ENCODE measurements at places on chromosomes 16 and 17.

DNA sequence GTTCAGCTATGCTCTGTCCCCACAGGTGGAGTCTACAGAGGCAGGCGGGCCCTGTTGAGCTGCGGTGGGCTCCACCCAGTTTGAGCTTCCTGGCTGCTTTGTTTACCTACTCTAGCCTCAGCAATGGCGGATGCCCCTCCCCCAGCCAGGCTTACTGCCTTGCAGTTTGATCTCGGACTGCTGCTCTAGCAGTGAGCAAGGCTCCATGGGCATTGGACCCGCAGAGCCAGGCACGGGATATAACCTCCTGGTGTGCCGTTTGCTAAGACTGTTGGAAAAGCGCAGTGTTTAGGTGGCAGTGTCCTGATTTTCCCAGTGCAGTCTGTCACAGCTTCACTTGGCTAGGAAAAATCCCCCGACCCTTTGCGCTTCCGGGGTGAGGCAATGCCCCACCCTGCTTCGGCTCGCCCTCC, 89.1 kb downstream of the BCAS3 start:
- no peak for DNase-seq

- no peak for DNase-seq
These were observed 23.0 kb downstream of the TSPOAP1 start for GRCh38 chr17:58305626-58306025.

- DNase-seq: no peak
These were observed 1.3 kb downstream of the IGFALS start for GRCh38 chr16:1791943-1792812.

DNA sequence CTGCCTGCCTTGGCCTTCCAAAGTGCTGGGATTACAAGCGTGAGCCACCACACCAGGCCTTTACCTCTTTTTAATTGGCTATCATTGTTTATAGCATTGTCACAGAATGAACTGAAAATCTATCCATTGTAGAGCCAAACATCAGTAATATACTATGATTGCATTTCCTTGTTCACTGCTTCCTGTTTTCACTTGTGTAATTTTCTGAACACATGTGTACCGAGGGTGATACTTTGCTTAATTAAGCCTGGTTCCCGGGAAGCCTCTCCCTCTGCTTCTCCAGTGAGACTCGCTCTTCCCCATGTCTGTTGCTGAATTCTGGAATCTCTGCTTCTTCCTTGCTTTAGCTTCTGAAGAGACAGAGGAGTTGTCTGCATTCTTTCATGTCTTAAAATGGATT, 33.1 kb downstream of the POLR3E start:
- DNase-seq: no peak

DNA sequence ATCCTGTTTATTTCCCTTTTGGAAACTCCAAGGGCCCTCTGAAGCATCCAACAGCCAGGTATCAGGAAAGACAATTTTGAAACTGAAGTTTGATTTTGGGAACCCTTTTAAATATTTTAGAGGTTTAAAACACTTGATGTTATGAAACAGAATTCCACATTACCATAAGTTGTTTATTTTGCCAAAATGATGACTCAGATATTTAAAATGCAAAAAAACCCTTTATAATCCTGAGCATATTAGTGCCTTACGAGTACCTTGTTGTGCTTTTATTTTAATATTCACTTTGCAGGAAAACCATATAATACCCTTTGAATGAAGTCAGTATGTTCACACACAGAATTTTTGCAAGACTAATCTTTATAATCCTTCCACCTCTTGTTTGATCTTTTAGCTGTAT, 765.1 kb upstream of the CA10 start:
- DNase-seq: no peak

GRCh38 chr16:81482329-81483063, 37.9 kb downstream of the CMIP start:
- DNase-seq: no peak

DNA sequence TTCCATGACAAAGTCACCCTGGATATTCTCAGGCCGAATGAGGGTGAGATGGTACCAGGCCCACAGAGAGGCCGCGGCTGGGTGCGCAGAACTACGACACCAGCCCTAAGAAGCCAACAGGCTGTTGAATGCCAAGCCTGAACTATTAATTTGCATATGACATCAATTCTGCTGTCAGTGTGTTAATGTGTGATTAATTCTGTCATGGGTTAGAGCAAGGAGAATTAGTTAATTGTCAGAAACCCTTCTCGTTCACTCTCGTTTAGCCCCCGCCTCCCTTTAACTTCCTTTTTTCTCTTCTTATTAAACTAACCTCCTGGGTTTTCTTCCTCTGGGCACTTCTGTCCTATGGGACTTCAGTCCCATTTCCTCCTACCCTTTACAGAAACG, 123.4 kb downstream of the ZFHX3 start:
- DNase-seq: no peak

DNA sequence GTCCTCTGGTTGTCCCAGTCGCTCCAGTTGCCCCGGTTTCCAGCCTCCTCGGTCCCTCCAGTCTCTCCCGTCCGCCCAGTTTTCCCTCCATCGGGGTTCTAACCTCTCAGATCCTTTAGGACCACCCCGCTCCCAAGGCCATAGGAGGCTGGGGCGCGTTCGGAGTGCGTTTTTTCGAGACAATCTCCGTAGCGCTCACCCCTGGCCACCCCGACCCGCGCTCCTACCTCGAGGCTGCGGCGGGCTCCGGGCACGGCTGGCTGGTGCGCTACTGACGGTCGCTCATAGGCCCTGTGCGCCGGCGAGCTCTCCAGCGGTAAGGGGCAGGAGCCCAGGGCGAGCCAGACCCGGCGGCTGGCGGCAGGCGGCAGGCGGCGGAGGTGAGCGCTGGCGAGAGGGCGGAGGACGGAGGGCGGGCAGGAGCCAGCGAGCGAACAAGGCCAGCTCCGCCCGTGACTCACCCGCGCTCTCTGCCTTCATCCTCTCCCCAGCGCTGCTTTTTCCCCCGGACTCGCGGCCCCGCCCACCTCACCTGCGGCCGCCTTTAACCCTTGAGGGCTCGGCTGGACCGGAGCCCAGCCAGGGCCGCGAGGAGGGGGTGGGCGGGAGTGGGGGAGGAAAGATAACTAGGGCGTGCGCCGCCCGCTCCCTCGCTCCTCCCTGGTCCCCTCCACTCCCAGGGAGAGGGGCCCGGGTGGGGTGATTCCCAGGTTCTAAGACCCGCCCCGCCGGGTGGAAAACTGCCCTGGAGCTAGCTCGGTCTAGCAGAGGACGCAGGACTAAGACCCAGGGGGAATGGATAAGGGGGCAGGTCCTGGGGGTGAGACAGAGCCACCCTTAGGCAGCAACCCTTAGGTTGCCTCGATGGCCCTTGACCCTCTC, at the start of gene SP6:
SP6 (minus strand) TSS at position 472 of the 882 bp plus-strand sequence. CDS start 2,734 bp downstream, outside the sequence.
- DNase-seq: peak; percentile 92

DNA sequence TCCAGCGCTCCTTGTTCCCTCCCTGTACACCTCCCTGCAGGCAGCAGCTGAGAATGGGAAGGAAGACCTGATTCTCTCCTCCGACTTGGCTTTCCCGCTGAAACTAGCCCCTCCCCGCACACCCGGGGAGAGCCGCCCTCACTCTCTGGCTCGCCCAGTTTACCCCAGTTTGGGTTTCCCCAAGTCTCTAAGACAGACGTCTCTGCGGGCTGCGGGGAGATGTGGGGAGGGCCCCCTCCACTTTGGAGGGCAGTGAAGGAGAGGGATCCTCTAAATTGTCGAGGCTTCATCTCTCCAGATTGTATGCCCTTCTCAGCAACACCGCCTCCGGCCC, 797 bp downstream of the GRB7 start:
- peak; percentile 70 for DNase-seq

GRCh38 chr16:68356249-68356918, 45.6 kb downstream of the PRMT7 start:
- DNase-seq: no peak

- no peak for DNase-seq
These were observed 30.9 kb downstream of the ABCC1 start for GRCh38 chr16:15980329-15980728.

- no peak for DNase-seq
These were observed 9.9 kb downstream of the ZDHHC1 start for GRCh38 chr16:67406111-67406971.

- peak; percentile 33 for DNase-seq
These were observed 5.7 kb upstream of the VEZF1 start for GRCh38 chr17:57993471-57994365.

- no peak for DNase-seq
These were observed 48.5 kb downstream of the IRF8 start for GRCh38 chr16:85947230-85948137.

DNA sequence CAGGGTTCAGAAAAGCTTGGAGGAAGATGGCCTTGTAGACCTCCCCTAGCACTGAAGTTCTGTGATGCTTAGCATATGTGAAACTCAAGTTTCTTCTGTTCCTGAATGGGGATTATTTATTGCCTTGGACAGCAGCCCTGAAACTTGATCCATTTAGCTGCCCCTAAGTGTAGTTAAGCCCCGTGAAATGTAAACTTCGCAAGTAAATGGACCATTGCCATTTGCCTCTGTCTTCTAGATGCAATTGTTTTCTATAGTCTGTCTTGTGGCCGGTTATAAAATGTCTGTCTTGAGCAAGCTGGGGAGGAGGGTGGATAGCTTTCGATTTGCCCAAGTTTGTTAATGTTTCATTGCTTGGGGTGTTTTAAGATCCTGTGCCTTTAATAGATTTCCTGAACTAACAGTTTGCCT, 261.8 kb downstream of the CDH13 start:
- no peak for DNase-seq

- DNase-seq: no peak
These were observed 47.4 kb downstream of the WWOX start for GRCh38 chr16:78146807-78147206.

DNA sequence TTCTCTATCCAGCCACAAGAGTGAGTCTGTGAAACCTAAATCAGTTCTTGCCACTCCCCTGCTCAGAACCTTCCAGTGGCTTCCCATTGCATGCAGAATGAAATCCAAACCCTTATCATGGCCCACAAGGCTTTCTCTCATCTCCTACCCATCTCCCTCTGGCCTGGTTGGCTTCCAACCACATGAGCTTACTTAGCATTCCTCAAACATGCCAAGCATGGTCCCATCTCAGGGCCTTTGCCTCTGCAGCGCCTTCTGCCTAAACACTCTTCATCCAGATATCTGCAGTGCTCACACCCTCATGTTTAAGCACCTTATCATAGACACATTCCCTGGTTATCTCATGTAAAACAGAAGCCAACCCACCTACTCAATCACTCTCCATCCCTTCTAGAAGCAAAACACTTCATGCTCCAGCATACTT, 15.5 kb downstream of the TK2 start:
- DNase-seq: no peak

DNA sequence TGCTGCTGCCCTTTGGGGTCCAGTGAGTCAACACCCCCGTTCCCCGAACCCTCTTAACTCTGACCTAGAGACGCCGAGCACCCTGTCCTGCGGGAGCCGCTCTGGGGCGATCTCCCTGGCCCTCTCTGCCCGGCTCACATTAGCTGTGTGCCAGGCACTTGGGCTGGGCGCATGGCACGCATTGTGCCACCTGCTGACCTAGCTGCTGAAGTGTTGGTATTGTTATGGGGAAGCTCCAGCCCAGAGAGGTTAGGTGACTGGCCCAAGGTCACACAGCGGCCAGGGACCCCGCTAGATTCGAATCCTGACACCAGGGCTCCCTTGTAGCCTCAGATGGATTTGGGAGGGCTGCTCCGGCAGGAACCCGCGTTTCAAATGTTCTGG, 1.1 kb downstream of the HSD17B1 start:
- DNase-seq: no peak

GRCh38 chr16:69293401-69293800, 17.7 kb upstream of the VPS4A start:
- DNase-seq: no peak

GRCh38 chr17:29136998-29137730, 43.0 kb downstream of the MYO18A start:
- DNase-seq: no peak

DNA sequence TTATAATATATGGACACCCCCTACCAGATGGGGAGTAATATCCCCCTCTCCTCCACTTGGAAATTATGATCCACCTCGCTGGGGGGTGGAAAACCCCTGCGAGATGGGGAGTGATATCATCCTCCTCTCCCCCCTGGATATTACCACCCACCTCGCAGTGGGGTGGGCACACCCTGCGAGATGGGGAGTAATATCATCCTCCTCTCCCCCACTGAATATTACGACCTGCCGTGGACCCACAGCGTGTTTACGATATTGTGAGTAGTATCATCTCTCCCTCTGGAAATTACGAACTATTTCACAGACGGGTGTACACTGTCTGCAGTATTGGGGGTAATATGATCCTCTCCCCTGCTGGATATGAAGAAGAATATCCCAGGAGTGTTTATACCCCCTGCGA, 228.3 kb upstream of the WSCD1 start:
- no peak for DNase-seq

GRCh38 chr17:82242977-82243647, 14.3 kb downstream of the SLC16A3 start:
- DNase-seq: no peak

DNA sequence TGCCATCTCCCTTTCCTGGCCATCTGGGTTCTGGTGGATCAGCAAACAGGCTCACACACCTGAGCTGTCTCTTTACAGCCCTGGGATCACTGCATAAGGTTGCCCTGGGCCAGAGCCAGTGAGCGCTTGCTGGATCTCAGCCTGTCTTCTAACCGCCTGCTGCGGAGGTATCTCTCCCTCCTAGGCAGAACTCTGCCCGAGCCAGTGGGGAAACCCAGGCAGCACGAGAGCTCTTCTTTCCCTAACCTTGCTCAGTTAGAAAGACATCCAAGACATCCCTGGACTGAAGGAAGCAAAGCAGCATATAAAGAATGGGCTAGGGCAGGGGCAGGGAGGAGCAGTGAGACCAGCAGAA, 6.4 kb downstream of the HAS3 start:
- no peak for DNase-seq

DNA sequence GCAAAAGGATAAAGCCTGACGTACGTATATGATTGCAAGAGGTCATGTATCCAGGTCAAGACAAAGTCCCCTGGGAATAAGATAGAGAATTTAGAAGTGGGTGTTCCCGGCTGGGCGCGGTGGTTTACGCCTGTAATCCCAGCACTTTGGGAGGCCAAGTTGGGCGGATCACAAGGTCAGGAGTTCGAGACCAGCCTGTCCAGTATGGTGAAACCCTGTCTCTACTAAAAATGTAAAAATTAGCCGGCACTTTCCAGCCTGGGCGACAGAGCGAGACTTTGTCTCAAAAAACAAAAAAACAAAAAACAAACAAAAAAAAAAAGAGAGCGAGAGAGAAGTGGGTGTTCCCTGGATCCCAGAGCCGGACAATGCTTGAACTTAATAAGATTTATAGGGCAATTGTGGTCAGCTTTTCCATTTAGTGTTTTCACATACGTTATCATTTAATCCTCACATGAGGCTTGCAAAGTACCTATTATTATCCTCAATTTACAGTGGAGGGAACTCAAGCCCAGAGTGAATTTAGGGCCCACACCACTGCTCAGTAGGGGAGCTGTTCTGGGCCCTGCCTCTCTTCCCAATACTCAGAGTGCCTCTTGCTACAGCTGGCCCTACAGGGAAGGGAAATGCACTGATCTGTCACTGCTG, 481 bp upstream of the GLTPD2 start:
- no peak for DNase-seq

GRCh38 chr17:28540231-28540630, 12.2 kb downstream of the UNC119 start:
- DNase-seq: no peak

- no peak for DNase-seq
These were observed 113.4 kb upstream of the RCVRN start for GRCh38 chr17:10018461-10018891.

- DNase-seq: no peak
These were observed 10.8 kb downstream of the TBKBP1 start for GRCh38 chr17:47704736-47705135.

GRCh38 chr17:48391444-48391843, 38.6 kb downstream of the SKAP1 start:
- no peak for DNase-seq

GRCh38 chr17:65742403-65743307, 181.2 kb upstream of the AXIN2 start:
- DNase-seq: peak; percentile 93

GRCh38 chr16:85526185-85526974, 86.7 kb upstream of the GSE1 start:
- no peak for DNase-seq
